ENCODE measurements at places on chromosomes 3 and 15.
A peak's percentile ranks its signal among the peaks of the same experiment; 100 is the strongest.

GRCh38 chr3:129016720-129017483 is 15.8 kb downstream of the EFCC1 start:
- DNase-seq = no peak
- H3K27me3 ChIP-seq = no peaks in the 10 kb centered on the region
- peaks cover 7% of the 10 kb centered on the region for H3K4me1 ChIP-seq
- H3K4me3 ChIP-seq = no peak overlapping the region
- peak overlapping the region; percentile 3 for H3K27ac ChIP-seq
- H3K36me3 ChIP-seq = no peaks in the 10 kb centered on the region

GRCh38 chr3:120177707-120178306 is 83.6 kb upstream of the GSK3B start:
- H3K27ac ChIP-seq = peak overlapping the region; percentile 32
- no peak overlapping the region for H3K4me3 ChIP-seq
- no peaks in the 10 kb centered on the region for H3K27me3 ChIP-seq
- H3K4me1 ChIP-seq = peaks cover 14% of the 10 kb centered on the region

DNA sequence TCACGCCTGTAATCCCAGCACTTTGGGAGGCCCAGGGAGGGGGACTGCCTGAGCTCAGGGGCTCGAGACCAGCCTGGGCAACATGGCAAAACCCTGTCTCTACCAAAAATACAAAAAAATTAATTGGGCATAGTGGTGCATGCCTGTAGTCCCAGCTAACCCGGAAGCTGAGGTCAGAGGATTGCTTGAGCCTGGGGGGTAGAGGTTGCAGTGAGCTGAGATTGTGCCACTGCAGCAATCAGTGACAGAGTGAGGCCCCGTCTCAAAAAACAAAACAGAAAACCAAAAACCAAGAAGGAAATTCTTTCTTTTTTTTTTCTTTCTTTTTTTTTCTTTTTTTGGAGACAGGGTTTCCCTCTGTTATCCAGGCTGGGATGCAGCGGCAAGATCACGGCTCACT is 3.5 kb downstream of the SPATA12 start:
- H3K4me1 ChIP-seq = no peaks in the 10 kb centered on the region
- H3K36me3 ChIP-seq = no peaks in the 10 kb centered on the region
- no peak for DNase-seq
- H3K4me3 ChIP-seq = no peak overlapping the region
- H3K27ac ChIP-seq = no peak overlapping the region
- no peaks in the 10 kb centered on the region for H3K27me3 ChIP-seq

GRCh38 chr3:53023072-53023823 is 22.6 kb downstream of the SFMBT1 start:
- H3K27ac ChIP-seq = no peak overlapping the region
- no peak for DNase-seq
- H3K4me3 ChIP-seq = no peak overlapping the region
- no peaks in the 10 kb centered on the region for H3K27me3 ChIP-seq

- peaks cover 1% of the 10 kb centered on the region for H3K4me1 ChIP-seq
- no peak overlapping the region for H3K4me3 ChIP-seq
- no peak overlapping the region for H3K27ac ChIP-seq
These were observed 2.9 kb upstream of the FYTTD1 start for GRCh38 chr3:197746801-197747237.

DNA sequence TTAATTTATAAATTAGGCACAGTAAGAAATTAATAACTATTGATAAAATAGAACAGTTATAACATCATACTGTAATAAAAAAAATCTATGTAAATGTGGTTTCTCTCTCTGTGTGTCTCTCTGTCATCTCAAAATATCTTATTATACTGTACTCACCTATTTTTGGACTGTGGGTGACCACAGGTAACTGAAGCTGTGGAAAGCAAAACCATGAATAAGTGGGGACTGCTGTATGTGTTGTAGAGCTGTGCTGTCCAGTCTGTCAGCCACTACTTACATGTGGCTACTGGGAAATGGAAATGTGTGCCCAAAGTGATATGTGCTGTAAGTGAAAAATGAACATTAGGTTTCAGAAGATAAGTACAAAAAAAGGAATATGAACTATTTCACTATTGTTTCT is 145.5 kb downstream of the CNTN4 start:
- no peak overlapping the region for H3K4me3 ChIP-seq
- H3K27me3 ChIP-seq = no peaks in the 10 kb centered on the region
- H3K27ac ChIP-seq = no peak overlapping the region
- no peaks in the 10 kb centered on the region for H3K36me3 ChIP-seq
- DNase-seq = no peak

- no peaks in the 10 kb centered on the region for H3K36me3 ChIP-seq
- H3K4me3 ChIP-seq = no peak overlapping the region
- H3K27me3 ChIP-seq = no peaks in the 10 kb centered on the region
- peaks cover 5% of the 10 kb centered on the region for H3K4me1 ChIP-seq
These were observed 30.2 kb downstream of the BCL2L10 start for GRCh38 chr15:52082197-52083036.

DNA sequence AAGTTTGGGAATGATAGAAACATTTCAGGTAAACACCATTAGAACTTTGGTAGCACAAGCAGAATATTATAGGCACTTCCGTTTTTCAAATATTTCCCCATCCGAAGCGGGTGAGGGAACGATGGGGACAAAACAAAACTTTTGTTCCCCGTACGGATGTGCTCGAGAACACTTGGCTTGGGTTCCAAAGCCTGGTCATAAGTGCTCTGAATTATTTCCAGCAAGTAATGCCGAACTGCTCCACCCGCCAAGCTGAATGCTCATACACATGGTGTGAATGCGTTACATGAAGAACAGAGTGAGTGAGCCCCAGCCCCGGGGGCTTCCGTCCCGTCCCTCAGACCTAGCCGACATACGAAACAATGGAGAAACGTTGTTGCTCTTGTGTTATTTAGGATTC is 438.2 kb upstream of the ARRDC4 start:
- H3K4me3 ChIP-seq = no peak overlapping the region
- DNase-seq = no peak
- no peak overlapping the region for H3K27ac ChIP-seq
- H3K36me3 ChIP-seq = no peaks in the 10 kb centered on the region
- H3K4me1 ChIP-seq = no peaks in the 10 kb centered on the region
- no peaks in the 10 kb centered on the region for H3K27me3 ChIP-seq

DNA sequence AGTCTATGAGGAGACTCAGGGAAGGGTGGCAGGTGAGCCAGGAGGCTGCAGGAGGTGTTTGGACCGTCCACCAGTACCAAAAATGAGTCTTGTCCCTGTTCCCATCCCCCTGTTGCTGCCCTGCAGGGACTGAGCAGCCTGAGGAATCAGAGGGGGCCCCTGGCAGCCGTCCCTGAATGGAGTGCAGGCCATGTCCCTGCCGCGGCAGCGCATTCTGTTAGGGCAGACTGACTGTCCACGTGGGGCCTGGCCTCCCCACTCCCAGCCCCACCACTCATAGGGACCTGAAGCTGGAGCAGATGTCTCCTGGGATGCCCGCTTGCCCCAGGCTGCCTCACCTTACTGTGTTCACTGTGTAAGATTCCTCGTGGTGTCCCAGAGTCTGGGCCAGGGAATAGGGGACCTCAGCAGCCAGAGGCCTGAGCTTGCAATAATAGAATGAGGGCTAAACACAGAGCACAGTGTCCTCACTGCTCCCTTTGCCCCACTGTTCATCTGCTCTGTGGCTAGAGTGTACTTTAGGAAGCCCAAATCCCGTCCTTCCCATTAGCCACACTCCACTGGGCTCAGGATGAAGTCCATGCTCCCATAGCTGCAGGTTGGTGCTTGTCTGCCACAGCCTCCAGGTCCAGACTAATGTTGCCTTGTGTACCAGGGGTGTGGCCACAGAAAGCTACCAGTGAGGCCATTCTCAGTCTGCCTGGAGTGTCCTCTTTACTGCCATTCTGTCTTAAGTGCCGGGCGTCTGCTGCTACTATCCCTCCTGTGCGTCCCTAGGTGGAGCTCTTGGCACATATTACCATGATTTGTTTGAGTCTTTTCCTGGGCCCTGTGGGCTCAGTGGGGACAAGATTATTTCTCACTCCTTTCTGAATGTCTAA is 63.2 kb downstream of the HCN4 start:
- H3K4me1 ChIP-seq = no peaks in the 10 kb centered on the region
- H3K4me3 ChIP-seq = no peak overlapping the region
- H3K36me3 ChIP-seq = peaks cover 63% of the 10 kb centered on the region
- no peaks in the 10 kb centered on the region for H3K27me3 ChIP-seq
- peak; percentile 44 for DNase-seq
- H3K27ac ChIP-seq = no peak overlapping the region

DNA sequence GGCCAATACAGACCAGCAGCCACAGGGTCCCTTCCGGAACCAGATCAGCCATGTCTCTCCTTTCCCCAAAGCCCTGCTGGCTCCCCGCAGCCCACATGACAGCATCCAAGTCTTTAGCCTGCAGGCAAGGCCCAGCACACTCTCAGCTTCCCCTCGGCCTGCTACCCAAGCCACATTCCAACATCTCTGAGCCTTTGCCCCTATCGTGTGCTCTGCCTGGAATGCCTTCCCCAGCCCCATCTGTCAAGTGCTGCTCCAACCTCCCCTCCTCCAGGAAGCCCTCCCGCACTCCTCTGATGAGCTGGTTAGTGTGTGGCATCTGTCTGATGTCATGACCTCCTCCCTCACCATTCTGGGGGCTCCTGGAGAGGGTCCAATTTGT is 8.5 kb downstream of the PLXND1 start:
- peaks cover 49% of the 10 kb centered on the region for H3K4me1 ChIP-seq
- no peaks in the 10 kb centered on the region for H3K27me3 ChIP-seq
- H3K4me3 ChIP-seq = no peak overlapping the region
- H3K27ac ChIP-seq = no peak overlapping the region
- no peak for DNase-seq

DNA sequence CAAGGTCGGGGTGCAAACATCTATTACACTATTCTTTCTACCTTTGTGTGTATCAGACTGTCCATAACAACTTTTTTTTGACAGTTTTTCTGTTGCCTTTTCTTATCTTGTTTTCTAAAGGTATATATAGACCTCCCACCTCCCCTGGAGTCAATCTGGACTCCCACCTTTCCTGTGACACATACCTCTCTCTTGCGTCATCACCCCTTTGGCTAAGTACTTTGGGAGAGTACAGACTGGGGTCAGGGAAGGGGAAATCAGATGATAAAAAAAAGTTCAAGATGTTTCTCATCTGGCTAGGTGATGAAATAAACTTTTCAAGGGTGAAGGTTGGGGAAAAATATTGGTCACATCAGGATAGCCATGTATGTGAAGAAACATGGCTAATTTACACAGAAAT is 17.2 kb downstream of the TSPAN3 start:
- no peak for DNase-seq

- DNase-seq = no peak
- no peak overlapping the region for H3K4me3 ChIP-seq
- no peaks in the 10 kb centered on the region for H3K27me3 ChIP-seq
- H3K27ac ChIP-seq = no peak overlapping the region
- H3K4me1 ChIP-seq = peaks cover 7% of the 10 kb centered on the region
These were observed 32.9 kb upstream of the MTMR10 start for GRCh38 chr15:31024330-31024729.

GRCh38 chr3:148329481-148330235 is 368.0 kb upstream of the AGTR1 start:
- H3K36me3 ChIP-seq = no peaks in the 10 kb centered on the region
- no peaks in the 10 kb centered on the region for H3K4me1 ChIP-seq
- no peak overlapping the region for H3K4me3 ChIP-seq
- no peak for DNase-seq

DNA sequence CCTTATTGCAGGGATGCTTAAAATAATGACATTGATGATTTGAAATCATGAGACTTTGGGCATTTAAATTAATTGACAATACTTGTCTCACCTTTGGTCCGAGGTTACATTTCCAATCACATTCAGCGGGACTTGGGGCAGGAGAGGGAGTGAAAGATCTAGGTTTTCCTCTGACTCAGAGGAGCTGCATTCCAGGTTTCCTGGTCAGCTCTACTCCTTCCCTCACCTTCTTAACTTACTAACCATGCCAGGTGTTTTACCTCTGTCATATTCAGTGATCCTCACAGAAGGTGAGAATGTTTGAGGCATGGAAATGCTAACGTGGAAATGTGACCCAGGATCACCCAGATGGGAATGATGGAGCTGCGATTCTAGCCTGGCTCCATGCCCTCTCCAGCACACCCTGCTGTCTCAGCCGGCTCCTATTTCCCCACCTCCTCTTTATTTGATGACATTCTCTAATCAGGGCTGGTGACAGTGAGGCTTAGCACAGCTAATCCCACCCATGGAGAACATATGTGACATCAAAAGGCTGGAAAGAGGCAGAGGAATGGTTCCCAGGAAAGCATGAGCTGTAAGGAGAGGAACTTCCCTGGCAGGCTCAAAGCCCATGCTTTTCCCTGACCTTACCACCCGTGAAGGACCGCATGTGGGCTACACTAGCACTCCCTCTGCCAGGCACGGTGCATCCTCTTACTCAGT is 38.7 kb downstream of the THSD4 start:
- H3K4me1 ChIP-seq = no peaks in the 10 kb centered on the region
- no peak for DNase-seq
- H3K27ac ChIP-seq = no peak overlapping the region
- H3K27me3 ChIP-seq = no peaks in the 10 kb centered on the region
